ENCODE measurements at places on chromosomes 2 and 18.

GRCh38 chr2:28750316-28751251 is 1.0 kb upstream of the PPP1CB start:
- no peak for DNase-seq

DNA sequence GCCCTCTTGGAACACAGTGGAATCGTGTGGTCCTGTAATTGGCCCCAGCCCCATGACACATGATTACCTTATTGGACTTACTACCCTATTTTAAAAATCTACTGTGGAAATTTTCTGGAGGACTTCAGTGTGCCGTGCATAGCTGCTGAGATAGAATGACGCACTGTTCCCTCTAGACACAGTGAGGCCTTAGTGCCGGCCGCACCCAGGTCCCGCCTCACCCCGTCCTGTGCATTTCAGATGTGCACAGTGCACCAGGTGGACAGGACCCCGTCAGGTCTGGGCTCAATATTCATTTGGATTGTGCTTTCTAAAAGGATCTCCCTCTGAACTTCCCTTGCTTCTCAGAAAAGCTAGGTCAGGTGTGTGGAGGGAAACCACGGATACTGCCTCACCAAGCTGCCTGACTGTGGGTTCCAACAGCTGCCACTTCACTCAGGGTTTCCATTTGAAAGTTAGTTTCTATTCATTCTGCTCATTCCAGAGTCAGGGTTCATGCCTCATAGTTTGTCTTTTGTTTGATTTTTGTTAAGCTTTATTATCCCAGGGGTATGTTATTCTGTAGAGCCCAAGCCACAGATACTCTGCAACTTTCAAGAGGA is 155.8 kb downstream of the PTGR3 start:
- no peak for DNase-seq

DNA sequence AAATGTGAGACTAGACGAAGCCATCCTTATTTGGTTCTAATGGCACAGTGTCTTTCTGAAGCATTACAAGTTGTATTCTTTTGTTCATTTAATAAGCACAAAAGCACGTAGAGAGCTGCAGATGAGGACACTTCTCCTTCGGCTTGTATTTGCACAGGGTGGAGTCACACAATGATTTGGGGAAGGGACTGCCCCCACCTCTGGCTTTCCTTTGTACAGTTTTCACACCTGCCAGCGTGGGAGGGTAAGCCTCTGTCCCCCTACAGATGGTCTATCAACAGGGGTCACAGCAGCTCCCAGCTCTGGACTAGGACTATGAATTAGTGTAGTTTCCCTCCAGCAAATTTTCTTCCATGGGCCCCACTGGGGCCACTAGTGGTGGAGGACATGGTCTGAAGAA is 108.2 kb upstream of the KLHL14 start:
- no peak for DNase-seq

DNA sequence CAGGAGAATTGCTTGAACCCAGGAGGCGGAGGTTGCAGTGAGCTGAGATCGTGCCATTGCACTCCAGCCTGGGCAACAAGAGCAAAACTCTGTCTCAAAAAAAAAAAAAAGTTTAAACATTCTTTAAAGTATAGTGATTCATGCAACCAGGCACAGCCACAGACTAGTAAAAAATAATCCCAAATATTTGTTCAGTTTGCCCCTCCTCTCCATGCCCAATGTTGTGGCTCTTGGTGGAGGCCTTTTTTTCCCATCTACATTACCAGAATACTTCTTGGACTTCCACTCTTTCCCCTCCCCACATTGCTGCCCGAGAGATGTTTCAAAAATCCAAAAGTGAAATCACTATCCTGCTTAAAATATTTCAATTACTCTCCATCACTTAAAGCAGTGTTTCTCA is 5.1 kb upstream of the MALT1 start:
- no peak for DNase-seq

GRCh38 chr2:127052057-127052770 is 54.7 kb downstream of the BIN1 start:
- DNase-seq: no peak

DNA sequence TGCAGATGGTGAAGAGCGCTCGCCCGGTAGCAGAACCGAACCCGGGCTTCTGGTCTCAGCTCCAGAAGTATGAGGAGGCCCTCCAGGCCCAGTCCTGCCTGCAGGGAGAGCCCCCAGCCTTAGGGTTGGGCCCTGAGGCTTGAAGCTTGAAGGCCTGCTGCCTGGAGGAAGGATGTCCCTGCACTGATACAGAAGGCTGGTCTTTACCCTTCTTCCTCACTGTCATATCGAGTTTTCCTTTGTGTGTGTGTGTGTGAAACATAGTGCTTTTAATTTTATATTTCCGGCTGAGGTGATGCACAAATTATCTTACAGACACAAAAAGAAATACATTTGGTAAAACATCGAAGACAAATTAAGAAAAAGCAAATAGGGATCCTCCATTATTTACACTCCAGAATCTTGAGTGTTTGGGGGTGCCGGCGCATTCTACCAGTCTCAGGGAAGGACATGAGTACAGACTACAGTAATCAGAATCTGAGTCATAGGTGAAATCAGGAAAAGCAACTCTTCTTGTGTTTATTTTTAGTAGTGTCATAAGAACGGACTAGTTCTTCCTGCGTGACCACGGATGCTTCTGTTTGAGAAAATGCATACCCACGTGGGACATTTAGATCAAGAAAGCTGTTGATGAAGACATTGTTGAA is 1.3 kb downstream of the DUSP28 start:
- peak; percentile 50 for DNase-seq

GRCh38 chr18:12803069-12803936 is 80.7 kb downstream of the PTPN2 start:
- no peak for DNase-seq

- no peak for DNase-seq
Measured at GRCh38 chr2:10946394-10946793, 34.7 kb downstream of the KCNF1 start.

DNA sequence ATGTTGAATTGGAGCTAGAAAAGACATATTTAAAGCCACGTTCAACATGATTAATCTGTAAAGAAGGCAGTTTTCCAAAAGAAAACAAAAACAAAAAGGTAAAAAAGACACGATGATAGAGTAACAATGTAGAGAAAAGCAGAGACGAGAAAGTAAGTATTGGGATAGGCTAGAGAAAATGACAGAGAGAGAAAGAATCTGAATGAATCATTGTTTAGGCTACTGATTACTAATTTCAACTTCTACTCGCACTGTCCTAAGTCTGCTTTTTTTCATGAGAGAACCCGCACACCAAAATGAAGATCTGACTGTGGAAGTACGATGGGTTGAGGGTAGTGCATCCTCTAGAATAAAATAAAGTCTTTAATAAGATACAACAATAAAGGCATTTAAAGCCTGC is 1599.2 kb upstream of the TMEFF2 start:
- no peak for DNase-seq

DNA sequence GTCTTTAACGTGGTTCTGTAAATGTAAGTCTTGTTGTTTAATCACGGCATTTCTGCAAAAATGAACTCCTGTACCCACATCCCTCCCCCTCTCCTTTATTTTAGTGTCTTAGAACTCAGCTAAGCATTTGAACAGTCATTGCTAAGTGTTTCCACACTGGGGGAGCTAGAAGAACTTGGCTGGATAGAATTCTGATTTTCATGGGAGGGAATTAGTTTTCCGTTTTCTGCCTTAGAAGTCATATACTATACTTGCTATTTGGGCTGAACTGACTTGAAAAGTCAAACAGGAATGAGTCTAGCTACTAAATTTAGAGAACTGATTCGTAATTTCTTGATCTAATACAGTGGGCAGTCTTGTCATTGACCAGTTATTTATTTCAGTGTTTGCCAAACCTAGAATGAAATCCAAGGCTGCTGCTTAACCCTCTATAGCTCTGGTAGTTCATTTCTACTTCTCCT is 61.1 kb downstream of the FMNL2 start:
- no peak for DNase-seq

- DNase-seq: no peak
Measured at GRCh38 chr2:142308744-142309143, 177.9 kb upstream of the LRP1B start.

- peak; percentile 89 for DNase-seq
Measured at GRCh38 chr2:10302479-10303180, at the start of gene HPCAL1. Gene HPCAL1 (plus strand): TSS chr2:10302904. CDS start chr2:10419758, 116,854 bp downstream.

DNA sequence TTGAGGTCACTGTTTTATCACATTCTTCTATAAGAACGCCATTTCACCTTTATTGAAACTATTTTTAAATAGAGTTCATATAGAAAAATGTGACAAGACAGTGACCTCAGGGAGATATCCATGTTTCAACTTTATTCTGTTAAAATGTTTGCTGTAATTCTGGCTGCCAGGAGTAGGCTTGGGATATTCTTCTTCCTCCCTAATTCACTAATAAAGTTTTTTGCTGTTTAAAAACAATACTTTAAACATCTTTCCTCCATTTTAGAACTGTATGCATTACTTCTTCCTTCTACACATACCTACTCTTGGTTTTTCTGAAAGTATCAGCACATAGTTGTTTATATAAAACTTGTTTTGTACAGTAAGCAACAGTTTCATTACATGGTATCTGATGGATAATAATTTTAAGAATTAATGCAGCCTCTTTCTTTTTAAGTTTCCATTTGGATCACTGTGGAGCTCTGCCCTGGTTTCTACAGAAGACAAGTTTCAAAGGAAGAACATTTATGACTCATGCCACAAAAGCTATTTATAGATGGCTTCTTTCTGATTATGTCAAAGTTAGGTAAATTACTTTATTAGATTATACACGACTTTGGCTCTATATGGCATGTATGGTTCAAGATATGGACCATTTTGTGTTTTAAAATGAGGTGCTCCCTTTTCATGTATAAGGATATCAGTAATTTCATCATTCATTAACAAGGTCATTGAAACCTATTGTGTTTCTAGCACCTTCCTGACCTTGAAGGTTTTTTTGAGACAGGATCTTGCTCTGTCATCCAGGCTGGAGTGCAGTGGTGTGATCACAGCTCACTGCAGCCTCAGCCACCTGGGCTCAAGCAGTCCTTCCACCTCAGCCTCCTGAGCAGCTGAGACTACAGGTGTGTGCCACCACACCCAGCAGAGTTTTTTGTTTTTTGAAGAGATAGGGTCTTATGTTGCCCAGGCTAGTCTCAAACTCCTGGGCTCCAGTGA is 7.2 kb downstream of the CPSF3 start:
- no peak for DNase-seq

- no peak for DNase-seq
Measured at GRCh38 chr2:174957050-174957449, 48.1 kb downstream of the CHN1 start.

- peak; percentile 73 for DNase-seq
Measured at GRCh38 chr18:45802814-45803492, 22.5 kb upstream of the SIGLEC15 start.

- DNase-seq: no peak
Measured at GRCh38 chr2:215951558-215951957, 61.8 kb downstream of the MREG start.

DNA sequence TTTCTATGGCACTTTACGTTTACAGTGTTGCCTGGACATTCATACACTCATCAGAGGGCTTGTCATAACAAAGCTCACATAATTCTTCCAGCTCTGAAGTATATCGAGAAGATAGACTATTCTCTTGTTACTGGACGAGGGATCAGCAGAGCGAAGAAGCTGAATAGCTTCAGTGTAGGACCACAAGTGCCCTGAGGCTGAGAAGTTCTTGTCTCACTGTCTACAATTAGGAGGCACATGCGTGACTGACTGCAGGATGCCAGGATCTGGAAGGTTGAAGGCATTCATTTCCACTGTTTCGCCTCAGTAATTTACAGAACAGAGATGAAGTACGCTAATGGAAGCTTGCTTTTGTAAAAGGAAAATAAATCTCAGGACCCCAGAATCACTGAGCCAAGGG is 9.6 kb downstream of the SH3YL1 start:
- DNase-seq: no peak

GRCh38 chr2:675982-676646 is 1.1 kb downstream of the TMEM18 start:
- peak; percentile 65 for DNase-seq

DNA sequence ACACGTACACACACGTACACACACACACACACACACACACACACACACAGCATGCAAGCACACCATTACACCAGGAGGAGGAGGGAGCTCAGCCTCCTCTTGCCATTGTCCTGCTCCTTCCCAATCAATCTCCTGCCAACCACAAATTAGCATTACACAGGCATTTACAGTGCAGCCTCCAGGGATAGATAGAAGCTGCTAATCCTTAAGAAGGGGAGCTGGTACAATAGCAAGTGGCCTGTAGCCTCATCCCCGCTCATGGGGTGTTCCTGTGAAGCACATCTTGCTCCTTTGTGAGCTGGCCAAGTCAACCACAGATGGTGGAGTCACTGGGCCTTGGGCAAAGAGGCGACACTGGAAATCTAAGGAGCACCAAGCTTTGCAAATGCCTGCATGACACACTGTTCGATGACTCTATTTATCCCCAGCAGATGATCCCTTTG is 110.3 kb upstream of the PKDCC start:
- DNase-seq: no peak

DNA sequence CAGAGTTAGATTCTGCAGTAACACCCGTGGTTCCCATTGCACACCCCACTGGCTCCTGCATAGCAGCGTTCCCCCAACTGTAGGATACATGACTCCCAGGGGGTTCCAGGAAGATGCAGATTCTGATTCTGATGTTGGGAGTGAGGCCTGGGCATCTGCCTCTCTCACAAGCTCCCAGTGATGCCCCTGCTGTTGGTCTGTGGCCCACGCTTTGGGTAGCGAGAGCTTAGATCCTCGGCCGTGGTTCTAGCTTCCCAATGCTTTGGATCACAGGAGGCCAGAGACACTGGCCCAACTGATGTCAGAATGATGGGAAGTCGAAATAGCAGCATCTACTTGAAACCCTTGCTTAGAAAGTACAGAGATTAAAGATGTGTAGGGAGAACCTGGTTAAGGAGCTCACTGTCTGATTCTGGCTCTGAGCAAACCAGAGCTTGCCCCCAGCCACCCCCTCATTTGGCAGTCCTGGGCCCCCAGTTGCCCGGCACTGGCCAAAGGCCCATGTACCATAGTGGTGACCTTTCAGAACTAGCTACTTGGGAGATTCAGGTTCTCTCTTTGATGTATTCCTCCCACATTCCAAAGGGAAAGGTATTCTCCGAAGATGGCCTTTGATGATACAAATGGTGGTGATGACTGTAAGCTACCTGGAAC is 197.5 kb downstream of the FAM210A start:
- no peak for DNase-seq
